RWPE2 (cell line): ENCODE measurements at places on chromosomes 11 and 22.

GRCh38 chr11:19849107-19849789, 136.6 kb downstream of the NAV2 start:
- DNase-seq, result no peak

DNA sequence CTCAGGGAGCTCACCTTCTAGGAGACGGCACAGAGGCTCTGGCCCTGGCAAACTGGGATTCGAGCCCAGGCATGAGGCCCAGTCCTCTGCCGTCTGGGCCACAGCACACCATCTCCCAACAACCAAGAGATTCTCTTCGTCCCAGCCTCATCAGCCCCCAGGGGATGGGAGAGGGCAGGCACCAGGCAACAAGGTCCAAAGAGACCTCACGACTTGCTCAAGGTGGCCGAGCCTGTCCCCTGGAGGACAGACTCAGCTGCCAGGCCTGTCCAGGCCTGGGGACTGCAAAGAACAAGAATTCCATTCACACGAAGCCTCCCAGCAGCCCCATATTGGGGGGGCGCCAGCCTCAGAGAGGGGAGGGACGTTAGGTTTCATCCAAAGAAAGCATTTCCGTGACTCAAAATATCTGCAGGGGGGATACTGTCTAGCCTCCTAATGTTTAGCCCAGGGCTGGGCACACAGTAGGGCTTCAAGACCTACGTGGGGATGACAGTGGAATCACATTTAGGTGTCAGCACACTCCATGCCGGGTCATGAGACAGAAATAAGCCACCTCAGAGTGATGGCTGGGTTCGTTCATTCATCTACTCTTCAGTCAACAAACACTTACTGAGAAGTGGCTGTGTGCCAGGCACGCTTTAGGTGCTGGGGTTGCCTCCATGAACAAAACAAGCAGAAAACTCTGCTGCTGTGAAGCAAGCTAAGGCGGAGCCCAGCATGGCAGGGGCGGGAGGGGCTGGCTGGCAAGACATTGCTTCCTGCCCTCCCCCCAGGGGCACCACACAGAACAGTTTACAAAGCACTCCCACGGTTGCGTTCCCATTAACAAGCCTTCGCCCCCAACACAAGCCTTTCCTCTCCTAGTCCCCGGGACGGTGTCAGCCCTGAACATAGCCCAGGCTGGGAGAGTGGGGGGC, 1.2 kb downstream of the CARNS1 start:
- no peak for DNase-seq

DNA sequence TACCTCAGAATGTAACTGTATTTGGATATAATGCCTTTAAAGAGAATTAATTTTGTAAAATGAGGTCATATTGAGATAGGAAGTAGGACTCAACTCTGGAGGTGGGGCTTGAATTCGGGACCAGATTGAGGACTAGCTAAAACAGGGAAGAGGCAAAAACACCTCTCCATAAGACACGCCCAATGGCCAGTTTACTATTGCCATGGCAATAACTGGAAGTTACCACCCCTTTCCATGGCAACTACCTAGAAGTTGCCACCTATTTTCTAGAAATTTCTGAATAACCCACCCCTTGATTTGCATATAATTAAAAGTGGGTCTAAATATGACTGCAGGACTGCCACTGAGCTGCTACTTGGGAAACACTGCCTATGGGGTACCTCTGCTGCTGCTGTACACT, 206.4 kb downstream of the TTC28 start:
- DNase-seq, result no peak

DNA sequence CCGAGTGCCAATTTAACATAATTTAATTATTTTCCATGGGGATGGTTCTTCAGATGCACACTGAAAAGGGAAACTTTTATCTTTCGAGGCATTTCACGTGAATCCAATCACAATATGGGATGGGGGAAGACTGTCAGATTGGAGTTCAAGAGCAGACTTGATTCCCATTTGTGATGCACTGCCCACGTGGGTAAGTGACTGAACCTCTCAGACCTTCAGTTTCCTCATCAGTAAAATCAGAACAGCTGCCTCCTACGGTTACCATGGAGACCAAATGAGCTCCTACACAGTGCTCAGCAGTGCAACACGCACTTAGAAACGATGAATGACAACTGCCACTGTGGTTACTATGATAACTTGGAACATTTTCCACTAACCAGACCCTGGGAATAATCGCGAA, 21.7 kb downstream of the KIAA0930 start:
- DNase-seq, result no peak

- DNase-seq, result no peak
Measured at GRCh38 chr22:39097098-39098020, at the start of gene APOBEC3H. TSS of gene APOBEC3H (plus strand) at chr22:39097244. CDS start at chr22:39100279, 3,035 bp downstream.

GRCh38 chr22:17198170-17199002, 20.8 kb downstream of the ADA2 start:
- DNase-seq, result no peak

DNA sequence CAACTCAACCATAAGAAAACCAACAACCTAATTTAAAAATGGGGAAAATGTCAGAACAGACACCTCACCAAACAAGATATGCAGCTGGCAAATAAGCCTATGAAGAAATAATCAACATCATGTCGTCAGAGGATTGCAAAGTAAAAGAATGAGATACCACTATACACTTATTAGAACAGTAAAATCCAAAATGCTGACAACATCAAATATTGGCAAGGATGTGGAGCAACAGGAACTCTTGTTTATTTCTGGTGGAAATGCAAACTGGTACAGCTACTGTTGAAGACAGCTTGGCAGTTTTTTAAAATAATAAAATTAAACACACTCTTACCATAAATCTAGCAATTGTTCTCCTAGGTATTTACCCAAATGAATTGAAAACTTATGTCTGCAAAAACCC, 140.7 kb upstream of the B3GAT1 start:
- no peak for DNase-seq

DNA sequence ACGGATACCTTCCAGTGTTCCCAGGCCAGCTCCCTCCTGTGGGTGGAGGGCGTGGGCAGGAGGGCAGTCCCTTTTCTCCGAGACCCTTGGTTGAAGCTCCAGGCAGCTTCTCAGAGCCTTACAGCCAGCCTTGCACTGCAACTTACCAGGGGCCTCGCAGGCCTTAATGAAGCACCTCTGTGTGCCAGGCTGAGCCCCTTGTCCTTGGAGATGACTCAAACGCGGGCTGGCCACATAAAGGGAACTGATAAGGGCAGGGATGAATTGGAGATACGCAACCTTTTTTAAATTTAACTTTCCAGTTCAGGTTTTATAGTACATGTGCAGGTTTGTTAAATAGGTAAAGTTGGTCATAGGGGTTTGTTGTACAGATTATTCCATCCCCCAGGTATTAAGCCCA, 72.7 kb downstream of the WNT7B start:
- DNase-seq, result no peak

DNA sequence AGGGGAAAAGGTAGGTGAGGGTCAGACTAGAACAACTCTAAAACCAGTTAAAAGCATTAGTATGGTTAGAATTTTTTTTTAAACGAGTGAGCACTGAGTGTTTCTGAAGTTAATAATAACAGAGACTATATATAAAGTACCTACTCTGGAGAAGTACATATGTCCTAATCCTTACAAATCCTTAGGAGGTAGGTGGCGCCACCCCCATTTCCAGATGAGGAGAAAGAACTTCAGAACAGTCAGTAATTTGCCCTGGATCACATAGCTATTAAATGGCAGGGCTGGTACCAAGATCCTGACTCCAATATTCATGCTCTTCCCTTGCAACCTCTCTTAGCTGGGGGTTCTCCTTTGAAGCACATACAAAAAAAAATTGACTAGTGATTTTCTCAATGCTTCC, 80.5 kb downstream of the CLPB start:
- no peak for DNase-seq

- DNase-seq, result no peak
Measured at GRCh38 chr11:71198141-71198822, 54.1 kb downstream of the SHANK2 start.

DNA sequence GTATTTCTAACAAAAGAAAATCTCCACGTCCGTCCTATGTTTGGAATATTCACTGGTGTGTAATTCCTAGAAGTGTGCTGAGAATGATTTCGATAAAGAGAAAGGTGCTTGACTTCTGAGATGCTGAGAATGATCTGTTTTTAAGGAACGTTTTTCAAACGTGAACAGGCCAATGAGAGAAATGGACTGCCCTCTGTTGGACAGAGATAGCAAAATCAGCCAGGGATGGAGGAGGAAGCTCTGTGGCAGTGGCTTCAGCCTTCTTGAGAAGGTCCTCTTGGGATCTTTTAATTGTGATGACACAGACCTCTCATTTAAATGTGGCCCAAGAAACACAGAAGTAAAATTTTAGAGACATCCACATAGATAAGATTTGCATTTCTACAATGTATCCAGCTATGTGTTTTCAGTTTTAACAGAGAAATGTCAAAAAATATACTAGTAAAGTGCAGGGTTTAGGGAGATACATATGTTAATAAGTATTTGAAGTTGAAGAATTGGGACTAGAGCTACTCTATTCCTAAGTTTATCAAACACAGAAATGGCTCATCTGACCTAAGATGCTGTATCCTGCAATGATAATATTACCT, 84.0 kb upstream of the RCN1 start:
- no peak for DNase-seq

- DNase-seq, result peak; percentile 88
Measured at GRCh38 chr11:62678770-62679696, at the start of gene UBXN1. TSS of gene UBXN1 (minus strand) at chr11:62679073. CDS start at chr11:62678923, 150 bp downstream.

DNA sequence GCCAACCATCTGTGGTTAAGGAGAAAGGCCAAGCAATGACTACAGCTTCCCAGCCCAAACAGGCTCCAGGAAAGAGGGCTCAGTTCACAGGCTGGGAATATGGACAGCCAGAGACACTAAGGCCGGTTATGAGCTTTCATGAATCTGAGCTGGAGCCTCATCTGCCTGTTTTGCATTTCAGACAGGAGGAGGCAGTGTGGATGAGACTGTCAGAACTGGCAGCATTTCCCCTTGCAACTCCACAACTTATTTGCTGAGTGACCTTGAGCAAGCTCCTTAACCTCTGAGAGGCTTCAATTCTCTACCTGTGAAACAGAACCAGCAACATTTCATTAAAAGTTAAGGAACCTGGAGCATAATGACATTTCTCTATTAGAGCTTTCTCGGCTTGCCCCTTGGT, 264.0 kb downstream of the ETS1 start:
- no peak for DNase-seq

GRCh38 chr11:102400603-102401002, 52.0 kb downstream of the TMEM123 start:
- no peak for DNase-seq

- DNase-seq, result no peak
Measured at GRCh38 chr11:113906516-113906915, 1.9 kb downstream of the HTR3B start.

GRCh38 chr11:1817511-1817910, 17.3 kb upstream of the SYT8 start:
- no peak for DNase-seq

DNA sequence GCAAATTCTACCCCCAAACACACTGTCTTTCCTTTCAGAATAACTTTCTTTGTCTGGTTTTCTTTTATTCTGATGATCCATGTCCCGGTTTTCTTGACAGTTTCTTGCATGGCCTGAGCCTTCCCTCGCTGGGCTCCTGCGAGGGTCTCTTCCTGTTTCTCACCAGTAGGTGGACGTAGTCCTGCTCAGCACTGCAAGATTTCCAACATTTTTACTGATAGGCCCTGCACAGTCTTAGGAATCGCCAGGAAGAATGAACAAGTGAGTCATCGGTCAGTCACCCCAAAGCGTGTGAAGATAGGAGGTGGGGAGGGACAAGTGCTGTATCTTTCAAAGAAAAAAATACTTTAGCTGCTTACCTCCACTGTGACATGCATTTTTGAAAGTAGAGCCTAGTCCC, 16.9 kb upstream of the KIRREL3 start:
- no peak for DNase-seq

DNA sequence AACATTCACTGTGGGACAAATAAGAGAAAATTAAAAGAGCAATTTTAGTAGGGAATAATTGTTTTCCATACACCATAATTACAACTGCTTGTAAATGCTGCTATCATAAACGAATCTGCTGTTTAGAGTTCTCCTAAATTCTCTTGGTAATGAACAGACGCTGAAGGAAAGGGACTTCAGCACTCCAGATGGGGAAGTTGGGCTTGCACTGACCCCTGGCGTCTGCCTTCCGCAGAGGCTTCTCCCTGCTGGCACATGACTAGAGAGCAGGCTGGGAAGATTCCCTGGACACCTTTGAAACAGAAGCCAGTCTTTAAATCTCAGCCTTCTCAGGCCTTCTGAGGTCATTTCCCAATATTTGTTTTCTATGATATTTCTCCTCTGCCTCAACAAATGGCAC, 84.1 kb downstream of the NXPE2 start:
- DNase-seq, result no peak

DNA sequence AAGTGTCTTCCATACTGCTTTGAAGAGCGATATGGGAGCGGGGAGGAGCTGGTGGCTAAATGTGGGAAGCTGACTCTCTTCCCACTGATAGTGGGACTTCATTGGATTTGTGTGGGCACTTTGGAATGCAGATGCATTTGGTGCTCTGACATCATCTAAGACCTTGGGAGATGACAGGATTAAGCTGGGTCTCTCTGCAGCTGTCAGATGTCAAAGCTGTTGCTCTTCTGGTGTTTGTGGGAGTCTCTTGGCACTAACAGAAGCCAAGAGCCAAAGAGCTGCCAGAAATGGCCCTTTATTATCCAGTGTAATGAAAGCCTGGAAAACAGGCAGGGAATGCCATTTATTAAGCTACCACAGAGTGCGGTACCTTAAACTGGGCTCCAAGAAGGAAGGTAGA, 20.6 kb downstream of the GRAMD1B start:
- no peak for DNase-seq

GRCh38 chr11:27287205-27287604, 75.8 kb downstream of the CCDC34 start:
- DNase-seq, result no peak

DNA sequence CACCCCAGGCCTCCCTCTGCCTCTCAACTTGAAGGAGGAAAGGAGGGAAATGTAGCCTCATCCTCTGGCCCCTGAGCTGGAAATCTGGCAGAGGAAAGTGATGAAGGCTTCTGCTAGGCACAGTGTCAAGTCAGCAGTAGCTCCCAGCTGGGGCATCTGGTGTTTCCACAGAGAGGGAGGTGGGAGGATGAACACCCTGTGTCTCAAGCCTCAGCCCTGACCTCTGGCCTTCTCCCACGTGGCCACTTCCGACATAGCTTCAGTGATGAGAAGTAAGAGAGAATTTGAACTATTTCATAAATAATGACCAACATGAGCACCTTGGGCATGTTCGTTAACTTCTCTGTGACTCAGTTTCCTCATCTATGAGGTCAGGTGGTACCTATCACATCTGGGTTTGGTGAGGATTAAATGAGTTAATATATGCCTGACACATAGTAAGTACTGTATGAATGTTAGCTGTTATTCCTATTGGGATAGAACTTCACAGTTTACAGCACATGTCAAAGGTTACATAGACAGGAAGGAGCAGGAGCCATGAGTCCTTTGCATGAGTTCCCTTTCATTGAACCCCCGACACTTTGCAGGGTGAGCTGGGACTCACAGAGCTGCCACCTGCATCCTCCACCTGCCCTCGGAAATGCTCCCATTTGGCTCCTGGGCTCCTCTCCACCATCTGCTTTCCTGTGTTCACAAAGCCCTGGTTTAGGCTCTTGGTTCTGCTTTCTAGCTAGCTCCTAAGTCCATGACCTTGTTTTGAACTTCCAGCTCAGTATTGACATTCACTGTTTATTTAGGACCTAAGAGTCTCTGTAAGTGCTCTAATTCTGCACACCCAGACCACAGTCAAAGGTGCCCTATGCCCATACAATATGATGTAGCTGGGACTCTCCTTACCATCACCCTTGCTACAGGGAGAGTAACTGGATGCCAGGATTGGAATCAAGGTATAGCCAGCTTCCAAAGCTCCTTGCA, 61.7 kb downstream of the CSNK2A3 start:
- no peak for DNase-seq
